ENCODE measurements at places on chromosomes 12 and 14.

DNA sequence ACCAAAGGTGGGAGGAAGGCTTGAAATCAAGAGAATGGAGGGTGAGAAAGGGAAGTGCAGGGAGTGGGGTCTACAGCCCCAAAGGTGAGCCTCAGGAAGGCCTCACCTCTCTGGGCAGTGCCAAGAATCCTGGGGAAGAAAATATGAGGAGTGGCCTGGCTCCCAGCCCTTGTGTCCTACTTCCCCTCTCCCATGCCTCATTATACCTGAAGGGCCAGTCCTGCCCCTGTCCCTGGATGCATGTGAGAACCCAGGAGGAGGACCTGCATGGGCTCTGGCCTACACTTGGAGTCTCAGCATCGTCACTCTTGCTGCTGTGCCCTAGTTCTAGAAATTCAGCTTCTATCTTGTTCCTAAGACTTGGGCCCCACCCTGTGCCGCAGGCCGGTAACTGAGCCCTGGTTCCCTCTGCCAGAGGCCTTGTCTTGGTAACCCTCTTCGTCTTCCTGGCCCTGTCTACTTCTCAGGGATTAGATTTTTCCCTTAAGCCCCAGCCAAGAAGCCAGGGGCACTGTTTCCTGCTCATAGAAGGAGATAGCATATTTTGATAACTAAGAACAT, 10.9 kb upstream of the MYH7 start:
- no peak for DNase-seq

DNA sequence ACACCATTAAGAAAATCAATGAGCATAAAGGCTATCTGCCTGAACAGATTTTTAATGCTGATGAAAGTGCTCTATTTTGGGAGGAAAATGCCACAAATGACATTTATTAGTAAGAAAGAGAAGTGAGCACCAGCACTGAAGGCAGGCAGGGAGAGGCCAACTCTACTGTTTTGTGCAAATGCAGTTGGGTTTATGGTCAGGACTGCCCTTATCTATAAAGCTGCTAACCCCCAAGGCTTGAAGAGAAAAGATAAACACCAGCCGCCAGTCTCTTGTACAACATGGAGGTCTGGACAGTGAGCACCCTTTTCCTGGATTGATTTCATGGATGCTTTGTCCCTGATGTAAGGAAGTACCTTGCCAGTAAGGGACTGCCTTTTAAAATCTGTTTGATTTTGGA, 246.8 kb upstream of the SFSWAP start:
- DNase-seq: no peak

GRCh38 chr14:60760209-60760608, 25.6 kb downstream of the MNAT1 start:
- no peak for DNase-seq

DNA sequence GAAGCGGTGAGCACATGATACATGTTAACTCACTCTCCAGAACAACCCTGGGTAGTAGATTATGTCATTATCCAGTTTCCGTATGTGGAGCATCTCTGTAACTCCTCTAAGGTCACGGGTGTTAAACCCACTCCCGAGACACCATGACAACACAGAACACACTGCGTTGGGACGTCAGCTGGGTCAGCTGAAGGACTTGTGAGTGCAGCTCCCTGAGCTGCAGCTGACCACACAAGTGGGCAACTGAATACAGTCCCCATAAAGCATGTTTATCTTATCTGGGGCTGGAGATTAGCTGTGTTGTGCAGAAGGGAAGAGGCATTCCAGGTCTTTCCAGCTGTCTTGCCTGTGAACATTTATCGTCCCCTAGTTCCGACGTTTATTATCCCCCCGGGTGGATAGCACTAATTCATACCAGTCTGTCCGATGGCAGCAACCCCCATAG, 211.5 kb downstream of the CHST11 start:
- no peak for DNase-seq

DNA sequence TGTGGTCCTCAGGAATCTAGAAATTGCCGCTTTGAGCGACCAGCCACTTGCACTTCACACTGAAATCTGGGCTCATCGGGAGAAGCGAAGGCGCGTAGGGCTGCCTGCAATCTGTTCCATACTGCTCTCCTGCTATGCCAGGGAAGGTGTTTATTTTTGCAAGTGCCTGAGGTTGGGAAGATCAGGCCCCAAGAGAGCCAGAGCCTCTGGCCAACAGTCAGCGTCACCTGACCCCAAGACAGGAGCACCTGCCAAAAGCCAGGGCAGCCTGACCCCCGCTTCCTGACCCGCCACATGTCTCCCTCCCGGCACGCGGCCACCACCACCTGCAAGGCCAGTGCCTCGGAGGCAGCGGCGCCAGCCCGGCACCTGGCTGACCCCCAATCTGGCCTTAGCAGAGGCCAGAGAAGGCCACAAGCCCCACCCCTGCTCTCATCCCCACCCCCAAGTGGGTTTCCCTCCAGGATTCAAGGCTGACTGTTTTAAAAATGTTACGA, 94.4 kb downstream of the CHGA start:
- peak; percentile 36 for DNase-seq

- no peak for DNase-seq
These were observed 64.7 kb upstream of the ESRRB start for GRCh38 chr14:76311079-76311758.

GRCh38 chr12:19227880-19228210, 98.3 kb downstream of the PLEKHA5 start:
- DNase-seq: no peak

- DNase-seq: no peak
These were observed 100.7 kb downstream of the RPL10L start for GRCh38 chr14:46550836-46551235.

- DNase-seq: no peak
These were observed 55.2 kb upstream of the NTF3 start for GRCh38 chr12:5376591-5377207.

DNA sequence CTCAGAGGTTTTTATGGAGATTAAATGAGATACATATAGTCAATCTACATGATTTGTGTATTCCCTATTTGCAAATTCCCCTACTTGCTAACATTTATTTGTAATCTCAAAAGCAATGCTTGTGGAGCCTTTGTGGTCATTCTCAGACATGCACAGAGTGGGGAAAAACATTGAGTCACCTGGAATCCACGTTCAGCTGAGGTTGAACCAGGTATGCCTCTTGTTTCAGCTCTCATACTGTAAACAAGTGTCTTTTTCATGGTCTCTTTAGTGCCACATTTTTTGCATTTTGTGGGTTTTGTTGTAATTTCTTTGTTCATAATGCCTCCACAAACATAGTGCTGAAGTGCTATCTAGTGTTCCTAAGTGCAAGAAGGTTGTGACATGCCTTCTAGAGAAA, 181.9 kb downstream of the BCAT1 start:
- no peak for DNase-seq

DNA sequence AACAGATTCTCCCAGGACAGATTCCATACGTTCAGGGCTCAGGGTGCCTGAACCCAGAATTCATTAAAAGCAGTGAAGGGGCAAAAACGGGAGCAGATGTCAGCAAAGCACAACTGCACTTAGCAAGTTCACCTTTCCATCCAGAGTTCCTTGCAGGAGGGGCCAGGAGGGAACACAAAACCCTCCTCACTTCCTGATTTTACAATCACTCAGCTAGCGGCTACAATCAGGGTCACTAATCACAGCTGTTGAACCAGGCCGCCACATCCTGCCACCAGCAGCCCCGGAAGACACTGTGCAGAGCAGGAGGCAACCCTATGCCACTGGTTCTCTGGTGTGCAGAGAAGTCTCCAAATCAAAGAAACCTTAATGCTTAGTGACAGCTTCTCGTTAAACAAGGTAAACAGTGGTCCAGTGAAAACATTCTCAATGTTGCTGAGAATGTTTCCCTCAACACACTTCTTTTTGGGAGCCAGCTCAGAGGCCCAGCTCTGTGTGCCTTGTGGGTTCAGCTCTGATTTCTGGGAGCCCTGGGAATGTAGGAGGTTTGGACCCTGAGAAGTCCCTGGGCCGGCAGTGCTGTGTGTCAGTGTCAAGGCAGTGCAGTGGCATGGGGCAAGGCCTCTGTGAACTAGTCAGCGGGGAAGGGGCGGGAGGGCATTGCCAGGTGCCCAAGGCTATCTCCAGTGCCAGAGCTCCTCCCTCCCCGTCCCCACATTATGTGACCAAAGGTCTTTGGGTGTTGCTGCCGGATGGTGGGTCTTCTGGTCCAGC, 54.5 kb downstream of the VCPKMT start:
- DNase-seq: peak; percentile 54

GRCh38 chr12:106088811-106089485, 49.8 kb downstream of the NUAK1 start:
- no peak for DNase-seq

GRCh38 chr14:75278422-75279152, at the start of gene FOS:
FOS (plus strand) TSS chr14:75278828; CDS start chr14:75278983, 155 bp downstream.
- DNase-seq: peak; percentile 96

- no peak for DNase-seq
These were observed 10.1 kb upstream of the CABP1 start for GRCh38 chr12:120630104-120630892.

GRCh38 chr12:117521346-117521745, 159.9 kb upstream of the NOS1 start:
- no peak for DNase-seq

DNA sequence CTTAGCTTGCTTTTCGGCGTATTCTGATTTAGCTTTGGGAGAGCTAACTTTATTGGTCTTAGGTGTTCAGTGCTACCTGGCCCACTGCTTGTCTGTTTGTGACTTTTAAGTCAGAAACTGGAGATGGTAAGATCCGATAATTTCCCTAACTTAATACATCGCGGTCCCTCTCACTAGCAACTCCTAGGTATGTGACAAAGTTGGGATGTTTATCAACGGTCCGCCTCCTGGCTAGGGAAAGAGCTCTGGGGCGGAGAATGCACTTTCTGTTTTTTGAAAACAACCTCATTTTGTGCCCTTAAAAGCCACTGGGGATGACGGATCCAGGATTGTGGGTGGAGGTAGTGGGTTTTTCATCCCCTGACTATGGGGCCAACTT, 1.2 kb downstream of the CDKN1B start:
- DNase-seq: peak; percentile 38

DNA sequence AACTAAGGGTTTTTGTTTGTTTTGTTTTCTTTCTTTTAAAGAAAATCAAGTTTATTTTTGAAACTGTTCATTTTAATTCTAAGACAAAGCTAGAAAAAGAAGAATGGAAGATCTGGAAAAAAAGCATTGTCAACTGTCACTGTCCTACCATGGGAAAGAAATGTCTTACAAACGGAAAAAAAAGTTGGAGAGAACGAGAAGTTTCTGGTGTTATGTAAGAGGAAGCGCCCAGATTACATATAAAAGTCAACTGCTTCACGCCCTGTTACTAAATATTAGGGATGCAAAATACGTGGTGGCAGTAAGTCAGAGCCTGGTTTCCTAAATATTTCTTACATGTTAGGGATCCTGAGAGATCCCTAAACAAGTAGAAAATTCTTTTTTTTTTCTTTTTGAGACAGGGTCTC, 14.3 kb upstream of the FBXL14 start:
- no peak for DNase-seq

GRCh38 chr12:14418451-14418890, 53.0 kb downstream of the ATF7IP start:
- peak; percentile 67 for DNase-seq

DNA sequence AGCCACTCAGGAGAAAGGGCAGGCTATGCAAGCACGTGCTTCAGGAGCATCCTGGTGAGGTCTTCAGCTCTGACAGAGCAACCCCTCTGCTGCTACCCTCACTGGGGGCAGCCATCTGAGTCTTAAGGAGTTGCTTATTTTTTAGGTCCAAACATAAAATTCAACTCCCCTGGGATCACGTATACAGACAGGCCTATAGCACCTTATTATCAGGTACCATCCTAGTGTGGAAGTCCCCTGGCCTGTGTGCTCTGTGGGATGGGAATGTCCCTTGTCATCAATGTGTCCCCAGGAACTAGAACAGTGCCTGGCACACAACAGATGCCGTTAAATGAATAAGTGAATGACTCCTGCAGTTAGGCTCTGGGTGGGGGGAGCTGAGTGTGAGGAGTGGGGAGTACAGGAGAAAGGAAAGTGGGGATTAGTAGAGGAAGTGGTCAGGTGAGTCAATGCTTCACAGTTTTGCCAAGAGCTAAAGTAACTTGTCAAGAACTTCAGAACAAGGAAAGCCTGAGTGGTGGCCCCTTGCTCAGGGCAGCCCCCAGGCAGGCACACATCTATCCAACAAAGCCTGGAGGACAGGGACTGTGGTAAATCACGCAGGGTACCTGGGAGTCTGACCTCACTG, 33.5 kb downstream of the DAD1 start:
- no peak for DNase-seq

GRCh38 chr14:48914921-48915320, 671.3 kb downstream of the RPS29 start:
- DNase-seq: no peak

DNA sequence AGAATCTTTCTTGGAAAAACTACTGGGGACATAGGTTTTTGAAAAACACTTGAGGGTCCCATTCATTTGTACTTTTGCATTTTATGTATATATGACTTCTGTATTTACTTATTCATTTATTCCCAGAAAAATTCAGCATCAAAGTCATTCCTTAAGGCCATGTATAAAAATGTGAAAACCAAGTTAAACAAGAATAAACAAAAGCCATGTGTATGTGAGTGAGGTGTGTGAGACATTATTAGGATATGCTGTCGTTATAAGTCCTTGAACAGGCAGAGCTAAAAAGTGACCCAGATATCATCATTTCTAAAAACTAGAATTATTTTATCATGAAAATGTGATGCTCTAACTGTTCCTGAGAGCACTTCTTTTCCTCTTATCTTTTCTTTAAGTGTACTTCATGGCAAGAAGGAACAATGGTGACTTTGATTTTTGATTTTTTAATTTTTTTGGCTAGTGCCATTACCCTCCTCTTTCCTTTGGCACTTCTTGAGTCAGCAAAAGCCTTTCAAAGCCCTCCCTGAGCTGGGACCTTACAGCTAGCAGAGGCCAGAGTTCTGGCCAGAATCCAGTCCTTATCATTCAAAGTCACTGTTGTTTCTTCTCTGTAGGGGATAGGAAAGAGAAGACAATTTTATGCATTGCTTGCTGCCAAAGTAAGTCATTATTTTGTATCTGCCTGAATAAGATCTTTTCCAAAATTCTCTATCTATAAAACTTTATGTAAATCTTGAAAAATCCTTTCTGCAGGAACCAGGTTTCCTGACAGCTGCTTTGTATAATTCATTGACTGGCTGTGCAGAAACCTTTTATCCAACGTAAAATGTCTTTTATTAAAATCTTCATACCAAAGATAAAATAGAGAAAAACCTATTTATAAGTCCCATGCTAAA, 419.7 kb upstream of the PRICKLE1 start:
- no peak for DNase-seq

DNA sequence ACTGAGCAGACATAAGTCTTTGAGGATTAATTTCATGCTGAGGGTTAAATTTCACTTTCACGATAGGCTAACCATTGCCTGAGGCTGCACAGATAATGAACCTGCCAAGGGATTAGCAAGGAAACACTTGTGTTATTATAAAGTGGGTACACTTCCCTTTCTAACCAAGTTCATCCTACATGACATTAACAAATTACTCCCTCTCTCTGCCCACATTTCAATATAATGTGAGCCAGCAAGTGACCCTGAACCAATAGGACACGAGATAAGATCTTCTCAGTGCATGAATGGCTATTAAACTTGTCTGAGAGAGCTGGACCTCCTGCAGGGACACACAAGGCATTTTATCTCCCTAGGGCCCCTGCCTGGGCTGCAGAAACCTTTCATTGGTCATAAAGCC, 173.5 kb downstream of the PAX9 start:
- DNase-seq: no peak
